Activated CD8-positive, alpha-beta T cell treated with anti-CD3 and anti-CD28 coated beads for 36 hours (primary cell): ENCODE measurements at places on chromosomes 6 and 20. TPM values are rescaled to one million over a fixed set of nuclear protein-coding genes. Genes with fewer than 3 reads are reported as not detected.
A peak's percentile ranks its signal among the peaks of the same experiment; 100 is the strongest.

The CCDC170 gene
- total RNA-seq, result not detected

The NR2E1 gene
- total RNA-seq, result not detected

DNA sequence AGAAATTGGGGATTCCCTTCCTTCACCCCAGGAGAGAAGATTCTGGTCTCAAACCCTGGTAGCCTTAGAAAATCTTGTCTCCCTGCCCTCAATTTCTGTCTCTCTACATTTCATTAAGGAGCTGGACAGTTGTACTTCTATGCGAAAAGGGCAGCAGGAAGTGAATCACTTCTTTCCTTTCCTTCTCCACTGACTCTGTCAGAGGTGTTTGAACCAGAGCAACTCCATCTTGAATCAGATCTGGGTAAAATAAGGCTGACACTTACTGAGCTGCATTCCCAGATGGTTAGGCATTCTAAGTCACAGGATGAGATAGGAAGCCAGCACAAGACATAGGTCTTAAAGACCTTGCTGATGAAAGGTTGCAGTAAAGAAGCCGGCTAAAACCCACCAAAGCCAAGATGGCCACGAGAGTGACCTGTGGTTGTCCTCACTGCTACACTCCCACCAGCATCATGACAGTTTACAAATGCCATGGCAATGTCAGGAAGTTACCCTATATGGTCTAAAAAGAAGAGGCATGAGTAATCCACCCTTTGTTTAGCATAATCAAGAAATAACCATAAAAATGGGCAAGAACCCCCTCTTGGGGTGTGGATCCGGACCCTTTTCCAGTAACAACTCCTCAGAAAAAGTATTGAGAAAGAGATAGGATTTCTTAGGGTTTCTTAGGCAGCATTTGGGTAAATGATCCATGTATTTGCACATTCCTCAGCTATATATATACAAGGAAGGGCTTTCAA is 95.8 kb upstream of the PLCB4 start:
- H3K4me3 ChIP-seq, result no peak overlapping the region
- no peaks in the 10 kb centered on the region for H3K36me3 ChIP-seq
- no peak for DNase-seq
- H3K27ac ChIP-seq, result no peak overlapping the region
- no peaks in the 10 kb centered on the region for H3K27me3 ChIP-seq

DNA sequence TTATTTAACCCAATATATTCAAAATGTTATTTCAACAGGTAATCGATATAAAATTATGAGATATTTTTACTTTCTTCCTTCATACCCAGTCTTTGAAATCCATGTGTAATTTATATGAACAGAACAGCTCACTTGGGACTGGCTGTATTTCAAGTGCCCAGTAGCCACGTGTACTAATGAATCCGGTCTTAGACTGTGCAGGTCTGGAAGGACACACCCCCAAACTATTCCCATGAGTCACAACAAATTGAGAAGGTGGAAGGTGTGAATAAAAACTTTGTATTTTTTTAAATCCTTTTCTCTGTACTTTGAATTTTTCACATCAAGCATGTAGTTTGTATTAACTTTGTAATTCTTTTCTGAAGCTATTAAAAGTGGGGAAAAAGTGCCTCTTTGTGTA is 2.8 kb downstream of the UNC5CL start:
- H3K36me3 ChIP-seq, result no peaks in the 10 kb centered on the region
- no peaks in the 10 kb centered on the region for H3K27me3 ChIP-seq

DNA sequence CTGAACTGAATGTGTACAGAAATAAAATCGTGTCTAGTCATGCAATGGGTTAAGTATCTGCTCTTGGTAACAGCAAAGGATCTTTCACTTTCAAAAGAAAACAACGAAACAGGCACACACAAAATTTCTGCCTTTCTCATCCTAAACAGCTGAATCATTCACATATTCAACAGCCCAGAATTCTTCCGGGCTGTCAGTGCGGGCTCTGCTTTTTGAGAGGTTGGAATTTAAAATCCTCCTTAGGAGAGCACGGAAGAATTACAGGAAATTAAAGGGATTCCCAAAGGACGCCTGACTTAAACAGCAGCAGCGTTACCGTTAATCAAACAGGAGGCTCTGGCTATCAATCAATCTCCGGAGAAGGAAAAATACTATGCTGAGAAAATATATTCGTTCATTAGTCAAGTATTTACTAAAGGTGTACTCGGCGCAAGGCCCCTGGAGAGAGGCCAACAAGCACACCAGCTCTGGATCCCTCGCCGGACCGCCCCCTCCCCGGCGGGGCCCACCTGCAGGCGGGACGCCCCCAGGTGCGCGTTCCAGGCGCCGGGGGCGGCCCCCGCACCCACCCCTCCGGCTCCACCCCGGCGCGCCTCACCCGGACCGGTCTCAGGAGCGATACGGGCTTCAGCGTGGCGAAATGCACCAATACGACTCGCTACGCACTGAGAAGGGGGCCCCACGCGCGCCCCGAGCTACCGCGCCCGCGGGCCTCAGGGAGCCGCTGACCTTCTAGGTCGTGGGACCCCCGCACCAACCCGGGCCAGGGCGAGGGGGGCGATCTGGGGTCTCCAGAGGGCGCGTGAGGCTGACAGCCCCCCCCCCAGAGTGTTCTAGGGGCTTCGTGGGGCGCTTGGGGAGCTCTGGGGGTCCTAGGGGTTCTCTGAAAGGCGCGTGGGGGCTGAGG is 1.0 kb downstream of the NAPB start:
- H3K27ac ChIP-seq, result peak overlapping the region; percentile 88
- no peaks in the 10 kb centered on the region for H3K27me3 ChIP-seq
- H3K4me3 ChIP-seq, result peak overlapping the region; percentile 93
- H3K36me3 ChIP-seq, result peaks cover 10% of the 10 kb centered on the region
- H3K4me1 ChIP-seq, result peaks cover 67% of the 10 kb centered on the region

DNA sequence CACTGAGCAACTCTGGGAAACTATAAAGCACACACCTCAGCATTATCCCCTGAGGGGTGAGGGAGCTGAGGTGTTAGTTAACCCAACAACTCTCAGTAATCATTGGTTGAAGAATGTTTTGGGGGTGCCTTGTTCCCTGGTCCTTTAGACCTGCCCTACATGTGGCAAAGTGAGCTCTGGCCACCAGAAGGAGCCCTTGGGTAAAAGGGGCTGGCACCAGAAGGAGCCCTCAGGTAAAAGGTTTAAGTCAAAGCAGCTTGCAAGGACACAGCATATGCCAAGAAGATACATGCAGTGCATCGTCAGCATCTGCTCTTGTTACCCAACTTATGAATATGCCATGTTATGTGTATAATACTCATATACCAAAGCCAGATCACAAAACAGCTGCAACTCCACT is 1081.7 kb downstream of the KIF16B start:
- H3K36me3 ChIP-seq, result no peaks in the 10 kb centered on the region
- H3K4me1 ChIP-seq, result no peaks in the 10 kb centered on the region
- H3K27ac ChIP-seq, result no peak overlapping the region
- H3K27me3 ChIP-seq, result no peaks in the 10 kb centered on the region
- H3K4me3 ChIP-seq, result no peak overlapping the region

DNA sequence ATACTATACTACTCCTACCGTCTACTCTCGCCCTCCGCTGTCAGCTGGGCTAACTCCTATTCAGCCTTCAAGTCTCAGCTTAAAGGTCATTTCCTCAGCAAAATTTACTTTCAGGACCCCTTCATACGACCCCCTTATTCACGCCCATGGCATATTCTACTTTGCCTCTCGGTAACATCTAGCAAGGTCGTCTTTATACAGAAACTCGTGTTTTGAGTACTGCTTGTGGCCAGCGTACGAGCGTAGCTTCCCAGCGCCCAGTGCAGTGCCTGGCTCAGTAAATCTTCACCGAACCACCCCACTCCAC is 546 bp downstream of the CRNKL1 start:
- peak overlapping the region; percentile 94 for H3K4me3 ChIP-seq
- peaks cover 18% of the 10 kb centered on the region for H3K4me1 ChIP-seq
- peaks cover 27% of the 10 kb centered on the region for H3K36me3 ChIP-seq
- H3K27ac ChIP-seq, result peak overlapping the region; percentile 95

- no peak overlapping the region for H3K27ac ChIP-seq
- H3K36me3 ChIP-seq, result peaks cover 32% of the 10 kb centered on the region
- no peak overlapping the region for H3K4me3 ChIP-seq
These were observed 42.7 kb downstream of the TRPC4AP start for GRCh38 chr20:35049776-35050352.

GRCh38 chr6:166173281-166173951 is 5.8 kb upstream of the TBXT start:
- DNase-seq, result no peak
- H3K36me3 ChIP-seq, result no peaks in the 10 kb centered on the region
- peaks cover 22% of the 10 kb centered on the region for H3K27me3 ChIP-seq
- H3K4me3 ChIP-seq, result no peak overlapping the region
- peaks cover 3% of the 10 kb centered on the region for H3K4me1 ChIP-seq
- no peak overlapping the region for H3K27ac ChIP-seq

DNA sequence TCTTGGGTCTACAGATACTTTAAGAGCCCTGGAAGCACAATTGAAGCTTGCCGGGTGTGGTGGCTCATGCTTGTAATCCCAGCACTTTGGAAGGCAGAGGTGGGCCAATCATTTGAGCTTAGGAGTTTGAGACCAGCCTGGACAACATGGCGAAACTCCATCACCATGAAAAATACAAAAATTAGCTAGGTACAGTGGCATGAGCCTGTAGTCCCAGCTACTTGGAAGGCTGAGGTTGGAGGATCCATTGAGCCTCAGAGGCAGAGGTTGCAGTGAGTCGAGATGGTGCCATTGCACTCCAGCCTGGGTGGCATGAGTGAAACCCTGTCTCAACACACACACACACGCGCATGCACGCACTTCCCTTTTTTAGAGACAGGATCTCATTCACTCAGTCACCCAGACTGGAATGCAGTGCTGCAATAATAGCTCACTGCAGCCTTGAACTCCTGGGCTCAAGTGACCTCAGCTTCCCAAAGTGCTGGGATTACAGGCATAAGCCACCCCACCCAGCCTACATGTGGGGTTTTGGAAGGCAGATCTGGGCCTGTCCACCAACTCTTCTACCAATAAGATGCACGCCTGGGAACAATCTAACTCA is 182.5 kb upstream of the JARID2 start:
- no peak for DNase-seq
- no peaks in the 10 kb centered on the region for H3K27me3 ChIP-seq
- no peak overlapping the region for H3K4me3 ChIP-seq
- H3K36me3 ChIP-seq, result no peaks in the 10 kb centered on the region
- H3K27ac ChIP-seq, result no peak overlapping the region

DNA sequence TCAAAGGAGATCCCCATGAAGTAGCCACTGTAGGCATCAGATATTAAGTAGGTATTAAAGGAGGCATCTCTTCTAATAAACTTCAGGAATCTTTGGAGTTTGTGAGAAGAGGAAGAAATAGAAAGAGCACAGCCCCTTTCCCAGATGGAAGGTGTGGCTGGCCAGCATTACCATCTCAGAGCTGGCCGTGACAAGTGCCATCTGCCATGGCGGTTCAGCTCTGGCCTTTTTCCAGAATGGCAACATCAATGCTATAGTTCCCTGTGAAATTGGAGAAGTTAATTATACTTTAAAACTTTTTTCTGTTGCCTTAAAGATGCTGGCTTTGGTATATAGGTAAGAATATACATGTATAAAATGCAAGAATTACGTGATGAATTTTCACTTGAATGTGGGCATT is 51.9 kb upstream of the MCUR1 start:
- no peaks in the 10 kb centered on the region for H3K36me3 ChIP-seq
- H3K27ac ChIP-seq, result no peak overlapping the region
- no peak for DNase-seq

DNA sequence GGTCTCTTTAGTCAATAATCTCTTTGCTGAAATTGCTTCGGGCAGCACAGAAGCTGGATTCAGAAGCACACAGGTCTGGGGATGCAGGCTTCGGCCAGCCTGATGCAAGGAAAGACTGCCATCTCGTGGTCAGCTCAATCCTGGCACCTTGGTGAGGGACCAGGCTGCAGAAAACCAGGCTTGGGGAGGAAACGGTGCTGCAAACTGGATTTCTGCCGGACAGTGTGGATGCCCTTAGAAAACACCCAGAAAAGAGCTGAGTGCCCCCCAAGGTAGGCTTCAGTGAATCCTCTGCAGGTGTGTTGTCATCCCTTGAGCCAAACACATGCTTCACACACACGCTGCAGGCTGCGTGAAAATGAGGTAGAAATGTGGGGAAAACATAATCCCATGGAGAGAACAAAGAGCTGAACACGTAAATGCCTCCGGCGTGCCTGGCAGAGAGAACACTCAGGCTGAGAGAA is 89.8 kb upstream of the PAX1 start:
- peaks cover 15% of the 10 kb centered on the region for H3K27me3 ChIP-seq
- no peak overlapping the region for H3K4me3 ChIP-seq
- DNase-seq, result peak; percentile 61
- no peaks in the 10 kb centered on the region for H3K36me3 ChIP-seq
- no peak overlapping the region for H3K27ac ChIP-seq

- peaks cover 93% of the 10 kb centered on the region for H3K4me1 ChIP-seq
- no peak for DNase-seq
These were observed 73.1 kb upstream of the RIPOR2 start for GRCh38 chr6:25008707-25009392.

GRCh38 chr20:63073738-63074065 is 66.9 kb upstream of the BHLHE23 start:
- peaks cover 35% of the 10 kb centered on the region for H3K27me3 ChIP-seq
- no peak overlapping the region for H3K27ac ChIP-seq
- peaks cover 3% of the 10 kb centered on the region for H3K4me1 ChIP-seq
- no peak for DNase-seq

DNA sequence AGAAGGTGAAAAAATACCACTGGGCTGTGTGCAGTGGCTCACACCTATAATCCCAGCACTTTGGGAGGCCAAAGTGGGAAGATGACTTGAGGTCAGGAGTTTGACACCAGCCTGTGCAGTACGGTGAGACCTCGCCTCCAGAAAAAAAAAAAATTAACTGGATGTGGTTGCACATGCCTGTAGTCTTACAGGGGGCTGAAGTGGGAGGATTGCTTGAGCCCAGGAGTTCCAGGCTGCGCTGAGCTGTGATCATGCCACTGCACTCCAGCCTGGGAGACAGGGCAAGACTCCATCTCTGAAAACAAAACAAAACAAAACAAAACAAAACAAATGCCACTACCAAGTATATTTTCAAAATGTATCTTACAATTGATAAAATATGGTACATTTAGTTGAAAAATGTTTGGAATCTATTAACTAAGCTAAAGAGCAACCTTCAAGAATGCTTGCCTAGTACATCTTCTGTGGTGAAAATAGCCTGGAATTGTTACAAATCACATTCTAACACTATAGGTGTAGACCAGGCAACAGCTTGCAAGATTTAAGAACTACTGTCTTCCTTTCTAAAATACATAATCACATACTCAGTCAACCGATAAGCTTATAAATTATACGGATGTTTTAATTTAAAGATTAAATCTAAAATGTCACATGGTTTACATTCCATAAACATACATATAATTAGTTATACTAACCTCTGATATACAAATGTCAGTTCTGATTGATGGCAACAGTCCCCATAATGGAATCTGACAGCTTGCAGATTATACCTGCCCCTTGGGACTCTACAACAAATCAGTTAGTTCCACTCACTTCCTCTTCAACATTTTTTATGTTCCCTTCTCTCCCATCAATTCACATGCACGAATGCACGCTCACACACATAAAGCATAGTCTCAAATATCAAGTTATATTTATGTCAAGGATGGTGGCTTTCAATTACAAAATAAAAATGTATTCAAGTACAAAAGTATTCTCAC is 150.8 kb downstream of the ASCC3 start:
- DNase-seq, result no peak
- no peak overlapping the region for H3K4me3 ChIP-seq
- no peak overlapping the region for H3K27ac ChIP-seq
- H3K36me3 ChIP-seq, result peaks cover 3% of the 10 kb centered on the region
